ENCODE measurements at places on chromosomes 13 and 19. TPM values are rescaled to one million over a fixed set of nuclear protein-coding genes. Genes with fewer than 3 reads are reported as not detected.

The GPR183 gene
- 0.17 TPM for total RNA-seq

The TINCR gene
- total RNA-seq = 0.36 TPM

The EID2B gene
- total RNA-seq = 1.8 TPM

The GRIN3B gene
- total RNA-seq = under 0.01 TPM

The ZNF653 gene
- 23.4 TPM for total RNA-seq

The DKKL1 gene
- total RNA-seq = 1.3 TPM

The NTF4 gene
- 1.3 TPM for total RNA-seq

The ATP8B3 gene
- total RNA-seq = 4.6 TPM

The SIAH3 gene
- 0.23 TPM for total RNA-seq

The IZUMO4 gene
- 1.0 TPM for total RNA-seq

The MBD3L2 gene
- not detected for total RNA-seq

The ZNF43 gene
- 11.2 TPM for total RNA-seq

The WTIP gene
- 27.9 TPM for total RNA-seq

The ZNF569 gene
- 6.5 TPM for total RNA-seq

The SPC24 gene
- total RNA-seq = 76.1 TPM

The FXYD3 gene
- total RNA-seq = 1.0 TPM

The SYNGR4 gene
- total RNA-seq = not detected

The URAD gene
- total RNA-seq = not detected

The ETHE1 gene
- total RNA-seq = 76.0 TPM

The OR7A5 gene
- not detected for total RNA-seq

The ZNF132 gene
- total RNA-seq = 1.8 TPM

The THSD8 gene
- not detected for total RNA-seq

The CEACAM3 gene
- total RNA-seq = not detected
